ENCODE measurements at places on chromosomes 1 and 21. TPM values are rescaled to one million over a fixed set of nuclear protein-coding genes. Genes with fewer than 3 reads are reported as not detected.

DNA sequence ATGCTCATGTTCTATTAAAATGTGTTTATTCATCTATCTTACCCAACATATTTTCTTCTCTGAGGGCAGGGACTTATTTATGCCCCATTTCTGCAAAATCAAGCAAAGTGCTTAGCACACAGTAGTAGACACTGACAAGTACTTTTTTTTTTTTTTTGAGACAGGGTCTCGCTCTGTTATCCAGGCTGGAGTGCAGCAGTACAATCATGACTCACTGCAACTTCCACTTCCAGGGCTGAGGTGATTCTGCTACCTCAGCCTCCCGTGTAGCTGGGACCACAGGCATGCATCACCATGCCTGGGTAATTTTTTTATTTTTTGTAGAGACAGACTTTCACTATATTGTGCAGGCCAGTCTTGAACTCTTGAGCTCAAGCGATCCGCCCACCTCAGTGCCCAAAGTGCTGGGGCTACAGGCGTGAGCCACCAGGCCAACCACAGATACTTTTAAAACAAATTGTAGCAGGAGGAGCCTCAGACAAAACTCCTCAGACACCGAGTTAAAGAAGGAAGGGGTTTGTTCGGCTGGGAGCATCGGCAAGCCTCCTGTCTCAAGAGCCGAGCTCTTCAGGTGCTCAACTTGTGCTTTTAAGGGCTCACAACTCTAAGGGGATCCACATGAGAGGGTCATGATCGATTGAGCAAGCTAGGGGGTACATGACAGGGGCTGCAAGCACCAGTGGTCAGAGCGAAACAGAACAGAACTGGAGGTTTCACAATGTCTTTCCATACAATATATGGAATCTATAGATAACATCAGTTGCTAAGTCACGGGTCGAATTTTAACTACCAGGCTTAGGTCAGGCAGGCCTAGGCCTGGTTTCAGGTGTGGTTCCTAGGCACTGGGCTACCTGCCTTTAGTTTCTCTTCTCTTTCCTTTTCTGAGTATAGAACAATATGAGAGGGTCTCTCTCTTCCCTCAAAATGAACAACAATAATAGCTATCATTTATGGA lies 5.7 kb upstream of the TMEM167B start:
- no peak for DNase-seq

GRCh38 chr1:37947364-37947763 lies 511 bp upstream of the INPP5B start:
- DNase-seq: no peak

- no peak for DNase-seq
Measured at GRCh38 chr1:82844911-82845827, 1044.4 kb downstream of the ADGRL2 start.

DNA sequence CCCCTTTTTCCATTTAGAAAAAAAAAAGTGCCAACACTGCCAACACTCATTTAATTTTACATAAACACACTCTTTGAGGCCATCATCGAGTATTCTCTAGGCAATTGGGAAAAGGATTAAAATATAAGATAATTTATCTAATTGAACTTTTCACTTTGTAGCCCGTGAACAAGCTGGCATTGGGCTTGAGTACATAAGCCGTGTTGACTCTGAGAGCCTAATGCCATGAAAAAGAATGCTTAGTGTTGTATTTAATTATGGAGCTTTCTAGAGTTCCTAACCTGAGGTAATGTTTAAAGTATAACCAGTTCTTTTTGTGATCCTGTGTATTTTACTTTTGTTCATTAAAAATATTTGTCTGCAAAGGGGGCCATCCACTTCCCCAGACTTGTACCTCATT lies 193.8 kb downstream of the LYPLAL1 start:
- no peak for DNase-seq

GRCh38 chr1:160570840-160571239 lies 8.5 kb downstream of the CD84 start:
- no peak for DNase-seq

WNT4 gene
- total RNA-seq: not detected
